ENCODE measurements at places on chromosomes 4 and X. TPM values are rescaled to one million over a fixed set of nuclear protein-coding genes. Genes with fewer than 3 reads are reported as not detected.

Gene PAGE2B
- 0.92 TPM for total RNA-seq

Gene F8A3
- total RNA-seq = 5.5 TPM

Gene LEF1
- total RNA-seq = 1.6 TPM

Gene C4orf17
- not detected for total RNA-seq

Gene FRMPD3
- 1.7 TPM for total RNA-seq

Gene HTN3
- not detected for total RNA-seq

Gene ALPK1
- 0.50 TPM for total RNA-seq

Gene GYPB
- total RNA-seq = not detected

Gene PLAC8
- total RNA-seq = 1.4 TPM

Gene ENOX2
- 13.8 TPM for total RNA-seq

Gene PPP1R2C
- total RNA-seq = not detected

Gene MID1IP1
- total RNA-seq = 132 TPM

Gene NPY1R
- total RNA-seq = 21.5 TPM

Gene STS
- 0.87 TPM for total RNA-seq

Gene STARD8
- total RNA-seq = 3.1 TPM

Gene ARX
- not detected for total RNA-seq

Gene MBNL3
- 3.4 TPM for total RNA-seq

Gene TMEM144
- total RNA-seq = 5.3 TPM

Gene ODAPH
- total RNA-seq = not detected

Gene FREM3
- 0.07 TPM for total RNA-seq

Gene MAGEB1
- total RNA-seq = 0.22 TPM

Gene TASL
- total RNA-seq = not detected

Gene AADAT
- 12.3 TPM for total RNA-seq

Gene SHROOM4
- 3.5 TPM for total RNA-seq

Gene F9
- total RNA-seq = 0.18 TPM

Gene RTL5
- 1.0 TPM for total RNA-seq

Gene TAF7L
- 0.17 TPM for total RNA-seq

Gene CSN1S1
- total RNA-seq = not detected

Gene DDX53
- total RNA-seq = not detected

Gene TENM3
- 59.7 TPM for total RNA-seq

Gene BBS7
- total RNA-seq = 18.9 TPM

Gene CENPVL1
- total RNA-seq = 3.1 TPM
